Right renal cortex interstitium (tissue), 3 donors: ENCODE measurements at places on chromosomes 13 and 19.

GRCh38 chr13:75414036-75414827, 67.7 kb downstream of the TBC1D4 start:
- DNase-seq: no peak

DNA sequence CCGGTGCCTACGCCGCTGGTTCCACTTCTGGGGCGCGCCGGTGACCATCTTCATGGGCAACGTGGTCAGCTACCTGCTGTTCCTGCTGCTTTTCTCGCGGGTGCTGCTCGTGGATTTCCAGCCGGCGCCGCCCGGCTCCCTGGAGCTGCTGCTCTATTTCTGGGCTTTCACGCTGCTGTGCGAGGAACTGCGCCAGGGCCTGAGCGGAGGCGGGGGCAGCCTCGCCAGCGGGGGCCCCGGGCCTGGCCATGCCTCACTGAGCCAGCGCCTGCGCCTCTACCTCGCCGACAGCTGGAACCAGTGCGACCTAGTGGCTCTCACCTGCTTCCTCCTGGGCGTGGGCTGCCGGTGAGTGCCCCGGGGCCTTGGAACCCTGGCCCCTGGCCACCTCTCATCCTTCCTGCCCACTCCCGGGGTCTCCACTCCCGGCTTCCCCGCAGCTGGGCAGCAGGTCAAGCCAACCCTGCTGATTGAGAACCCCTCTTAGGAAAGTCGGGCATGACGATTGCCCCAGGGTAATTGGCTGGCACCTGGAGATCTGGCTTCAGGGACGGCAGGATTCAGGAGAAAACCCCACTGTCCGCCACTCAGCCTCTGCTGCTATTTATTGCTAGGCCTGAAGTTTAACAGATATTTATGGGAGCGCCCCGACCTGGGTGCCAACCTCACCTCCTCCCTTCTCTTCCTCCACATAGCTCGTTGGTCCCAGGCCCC, 39.1 kb downstream of the TRPM4 start:
- no peak for DNase-seq

GRCh38 chr19:41324231-41324702, 14.3 kb downstream of the CCDC97 start:
- no peak for DNase-seq

- DNase-seq: no peak
Measured at GRCh38 chr19:43395561-43395960, 19.1 kb upstream of the TEX101 start.

DNA sequence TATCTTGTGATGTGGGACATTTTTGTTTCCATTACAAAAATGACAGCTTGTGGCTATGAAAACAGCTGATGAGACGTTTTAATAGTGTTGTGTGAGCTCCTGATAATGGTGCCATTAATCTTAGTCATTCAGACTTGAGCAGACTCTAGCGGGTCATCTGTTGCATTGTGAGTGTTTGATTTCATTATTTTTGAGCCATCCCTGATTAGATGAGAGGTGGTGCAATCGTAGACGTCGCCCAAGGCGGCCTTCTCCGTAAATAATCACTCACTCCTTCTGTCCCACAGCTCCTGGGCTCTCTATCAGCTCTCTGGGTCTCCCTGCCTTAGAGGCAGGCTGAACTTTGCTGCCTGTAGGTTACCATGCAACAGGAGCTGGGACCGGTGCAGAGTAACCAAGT, 528.0 kb upstream of the SGCG start:
- no peak for DNase-seq

- DNase-seq: no peak
Measured at GRCh38 chr13:24124789-24125476, 35.6 kb upstream of the SPATA13 start.

- no peak for DNase-seq
Measured at GRCh38 chr19:50264483-50265186, 61.2 kb downstream of the MYH14 start.

DNA sequence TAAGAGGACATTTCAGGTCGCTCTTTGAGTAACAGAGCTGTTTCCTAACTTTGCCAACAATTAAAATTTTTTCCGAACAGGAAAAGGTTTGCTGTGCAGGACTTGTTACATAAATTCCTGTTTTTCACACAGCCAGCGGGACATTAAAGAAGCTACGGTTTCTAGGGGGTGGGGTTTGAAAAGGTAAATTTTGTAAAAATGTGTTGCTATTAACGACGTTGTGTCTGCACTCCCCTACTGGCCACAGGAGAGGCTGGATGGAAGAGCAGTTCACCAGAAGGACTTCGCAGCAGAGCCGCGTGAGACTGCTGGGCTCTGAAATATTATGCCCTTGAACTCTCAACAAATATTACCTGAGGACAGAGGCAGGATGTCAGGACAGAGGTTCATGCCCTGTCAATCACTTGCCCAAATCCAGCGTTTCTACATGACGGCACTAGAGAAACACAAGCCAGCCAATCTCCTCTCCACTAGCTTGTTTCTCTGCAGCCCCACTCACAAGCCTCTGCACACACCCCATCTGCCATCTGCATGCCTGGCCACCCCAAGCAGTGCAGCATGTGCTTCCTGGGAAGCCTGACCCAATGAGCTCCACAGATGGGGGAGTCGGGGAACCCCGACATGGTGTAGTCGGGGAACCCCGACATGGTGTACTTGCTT, 102.0 kb downstream of the FOXO1 start:
- no peak for DNase-seq

- no peak for DNase-seq
Measured at GRCh38 chr19:47331931-47332547, at the start of gene C5AR2. TSS of gene C5AR2 (plus strand) at chr19:47332175. CDS start at chr19:47340800, 8,625 bp downstream.

- no peak for DNase-seq
Measured at GRCh38 chr13:99258210-99258860, at the start of gene GPR18. TSS of gene GPR18 (minus strand) at chr13:99258379. CDS start at chr13:99255872, 2,507 bp downstream.

GRCh38 chr19:3660493-3661219, 34.1 kb upstream of the CACTIN start:
- no peak for DNase-seq

- no peak for DNase-seq
Measured at GRCh38 chr13:113297370-113298042, 467 bp downstream of the LAMP1 start.

DNA sequence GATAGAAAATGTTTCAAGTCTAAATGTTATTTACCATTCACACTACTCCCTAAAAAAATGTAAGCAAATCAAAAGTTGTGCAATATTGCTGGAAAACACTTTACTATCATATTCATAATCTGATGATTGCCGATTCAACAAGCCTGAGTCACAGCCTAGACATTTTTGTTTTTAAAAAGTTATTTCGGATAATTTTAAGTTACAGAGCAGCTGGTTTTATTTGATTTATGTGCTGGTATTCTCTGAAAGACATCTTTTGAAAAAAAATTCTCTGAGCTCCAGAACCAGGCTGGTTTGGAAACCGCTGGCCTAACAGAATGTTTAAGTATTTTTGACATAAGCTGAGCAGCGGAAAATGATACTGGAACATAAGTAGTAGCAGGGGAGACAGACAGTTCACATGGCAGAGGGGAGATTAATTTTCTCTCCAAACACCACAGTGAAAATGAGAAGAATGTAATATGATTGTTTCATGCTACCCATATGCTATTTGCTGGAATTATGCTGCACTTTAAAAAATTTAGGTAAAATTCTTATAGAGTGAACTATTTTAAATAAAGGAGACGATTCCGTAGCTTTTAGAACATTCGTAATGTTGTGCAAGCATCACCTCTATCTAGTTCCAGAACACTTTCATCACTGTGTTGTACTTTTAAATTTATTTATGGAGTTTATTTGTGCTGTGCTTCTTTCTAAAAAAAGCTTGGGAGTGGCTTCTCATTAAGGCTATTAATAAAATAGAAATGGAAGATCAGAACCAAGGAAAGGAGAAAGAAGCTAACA, 36.1 kb downstream of the TBC1D4 start:
- no peak for DNase-seq

GRCh38 chr19:7187605-7188339, 106.4 kb downstream of the INSR start:
- no peak for DNase-seq

GRCh38 chr13:44104197-44104490, 224.4 kb downstream of the LACC1 start:
- no peak for DNase-seq

GRCh38 chr19:12052091-12052496, 667 bp downstream of the ZNF878 start:
- DNase-seq: no peak

GRCh38 chr13:112554214-112554850, 33.6 kb downstream of the TUBGCP3 start:
- DNase-seq: no peak

DNA sequence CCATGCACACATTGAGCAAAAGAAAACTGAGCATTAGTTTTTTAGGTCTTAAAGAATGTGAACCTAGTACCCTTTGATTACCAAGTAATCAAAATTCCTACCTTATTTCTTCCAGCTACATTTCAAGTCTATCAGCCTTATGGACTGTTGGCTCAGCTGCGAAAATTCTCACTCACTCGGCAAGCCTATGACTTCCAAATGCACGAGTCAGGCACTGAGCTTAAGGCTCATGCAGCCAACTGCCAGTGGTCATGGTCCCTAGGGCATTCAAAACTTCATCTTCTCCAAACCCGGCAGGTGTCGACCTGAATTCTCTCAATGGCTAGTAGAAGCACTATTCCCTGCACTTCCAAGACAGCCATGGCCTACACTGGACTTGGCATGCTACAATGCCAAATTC, 41.2 kb downstream of the RUBCNL start:
- no peak for DNase-seq

DNA sequence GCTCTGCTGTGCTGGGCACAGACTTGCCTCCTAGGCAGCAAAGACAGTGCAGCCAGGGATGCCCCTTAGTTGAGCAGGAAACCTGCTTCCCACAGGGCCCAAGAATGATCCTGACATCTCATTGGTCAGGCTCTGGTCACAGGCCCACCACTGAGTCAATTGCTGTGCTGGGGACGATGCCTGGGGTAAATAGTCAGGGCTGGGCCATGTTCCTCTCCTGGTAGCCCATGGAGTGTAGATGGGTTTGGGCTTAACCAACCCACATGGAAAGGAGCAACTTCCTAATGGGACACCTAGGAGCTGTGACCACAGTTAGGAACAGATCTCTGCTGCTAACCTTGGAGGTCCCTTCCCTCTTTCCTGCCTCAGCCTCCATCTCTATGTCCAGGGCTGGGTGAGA, 212.5 kb upstream of the ZNF536 start:
- no peak for DNase-seq

DNA sequence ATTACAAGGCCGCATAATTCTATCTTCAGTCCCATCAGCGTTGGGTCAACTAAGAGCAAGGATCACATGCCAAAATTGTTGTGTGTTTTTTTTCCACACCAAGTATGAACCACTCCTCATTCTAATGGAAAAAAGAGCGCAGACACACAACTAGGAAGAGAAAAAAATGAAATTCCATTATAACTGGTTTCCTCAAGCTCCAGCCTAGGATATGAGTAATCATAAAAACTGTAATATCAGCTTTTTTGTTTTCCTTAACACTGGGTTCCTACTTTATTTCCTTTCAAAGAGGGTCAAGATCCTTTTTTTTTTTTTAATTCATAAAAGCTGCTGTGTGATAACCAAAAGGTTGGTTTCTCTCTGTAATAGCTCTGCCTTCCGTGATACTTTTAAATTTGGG, 19.4 kb downstream of the TSHZ3 start:
- DNase-seq: no peak

DNA sequence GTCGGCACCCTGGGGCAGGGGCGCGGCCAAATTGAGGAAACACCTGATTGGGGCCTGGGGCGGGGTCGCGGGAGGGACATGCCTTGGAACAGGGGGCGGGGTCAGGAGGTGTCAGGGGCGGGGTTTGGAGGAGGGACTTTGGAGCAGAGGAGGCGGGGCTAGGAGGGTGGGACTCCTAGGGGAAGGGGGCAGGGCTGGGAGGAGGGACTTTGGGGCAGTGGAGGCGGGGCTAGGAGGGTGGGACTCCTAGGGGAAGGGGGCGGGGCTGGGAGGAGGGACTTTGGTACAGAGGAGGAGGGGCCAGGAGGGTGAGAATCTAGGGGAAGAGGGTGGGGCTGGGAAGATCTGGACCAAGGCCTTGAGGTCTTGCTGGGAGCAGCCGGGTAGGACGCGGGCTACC, 21.9 kb downstream of the GRIN2D start:
- no peak for DNase-seq

DNA sequence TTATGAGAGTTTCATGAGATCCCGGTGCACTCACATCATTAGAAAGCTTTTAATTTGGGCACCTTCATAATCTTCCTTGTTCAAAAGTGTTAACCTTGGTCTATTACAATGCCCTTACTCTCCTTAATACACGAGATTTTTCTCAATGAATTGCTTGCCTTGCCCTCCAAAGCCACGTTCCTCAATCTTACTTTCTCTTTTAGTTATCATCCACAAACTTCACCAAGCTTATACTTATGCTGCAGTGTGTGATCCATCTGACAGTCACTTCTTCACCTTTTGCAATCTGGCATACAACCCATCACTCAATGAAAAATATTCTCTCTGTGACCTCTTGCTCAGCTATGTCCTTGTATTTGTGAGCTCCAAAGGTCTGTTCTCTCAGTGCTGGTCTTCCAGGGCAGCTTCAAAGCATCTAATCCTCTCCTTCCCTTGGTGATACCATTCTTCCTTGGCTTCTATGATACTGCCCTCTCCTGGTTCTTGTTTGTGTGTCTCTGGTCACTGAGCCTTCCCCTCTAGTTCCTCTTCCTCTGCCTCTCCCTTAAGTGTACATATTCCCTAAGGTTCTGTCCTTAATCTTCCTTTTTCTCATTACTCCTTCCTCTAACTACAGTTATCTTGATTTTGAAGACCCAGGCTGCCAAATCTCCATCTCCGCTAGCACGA, 202.2 kb upstream of the STARD13 start:
- DNase-seq: no peak

DNA sequence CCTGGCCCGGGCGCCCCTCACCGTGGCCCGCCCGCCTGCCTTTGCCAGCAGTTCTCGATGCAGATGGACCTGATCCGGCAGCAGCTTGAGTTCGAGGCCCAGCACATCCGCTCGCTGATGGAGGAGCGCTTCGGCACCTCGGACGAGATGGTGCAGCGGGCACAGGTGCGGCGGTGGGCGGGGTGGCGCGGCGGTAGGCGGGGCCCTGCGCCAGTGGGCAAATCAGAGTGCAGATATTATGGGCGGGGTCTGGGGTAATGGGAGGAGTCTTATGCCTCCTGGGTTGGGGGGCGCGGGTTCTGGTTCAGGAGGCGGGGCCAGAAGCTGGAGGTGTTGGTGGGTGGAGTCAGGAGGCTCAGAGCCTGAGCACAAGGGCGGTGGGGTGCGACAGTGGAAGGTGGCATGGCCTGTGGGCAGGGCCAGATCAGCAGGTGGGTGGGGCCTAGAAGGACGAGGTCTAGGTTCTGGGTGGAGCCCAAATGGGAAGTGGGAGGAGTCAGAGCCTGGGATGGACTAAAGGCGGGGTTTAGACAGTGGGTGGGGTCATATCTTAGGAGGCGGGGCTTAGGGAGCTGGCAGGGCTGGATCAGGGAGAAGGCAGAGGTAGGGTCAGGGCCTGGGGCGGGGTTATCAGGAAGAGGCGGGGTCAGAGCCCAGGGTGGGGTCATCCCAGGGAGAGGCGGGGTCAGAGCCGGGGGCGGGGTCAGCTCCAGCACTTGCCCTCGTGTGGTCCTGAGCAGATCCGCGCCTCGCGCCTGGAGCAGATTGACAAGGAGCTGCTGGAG, 5.6 kb downstream of the APC2 start:
- DNase-seq: no peak

- no peak for DNase-seq
Measured at GRCh38 chr19:23203841-23204344, 46.3 kb downstream of the ZNF724 start.

GRCh38 chr13:40187324-40187795, 479.1 kb downstream of the FOXO1 start:
- DNase-seq: no peak
